ENCODE measurements at places on chromosomes 5 and 9.

- DNase-seq = no peak
Measured at GRCh38 chr9:1775230-1775629, 239.9 kb upstream of the SMARCA2 start.

GRCh38 chr9:89358985-89359384, 40.7 kb downstream of the SECISBP2 start:
- DNase-seq = no peak

DNA sequence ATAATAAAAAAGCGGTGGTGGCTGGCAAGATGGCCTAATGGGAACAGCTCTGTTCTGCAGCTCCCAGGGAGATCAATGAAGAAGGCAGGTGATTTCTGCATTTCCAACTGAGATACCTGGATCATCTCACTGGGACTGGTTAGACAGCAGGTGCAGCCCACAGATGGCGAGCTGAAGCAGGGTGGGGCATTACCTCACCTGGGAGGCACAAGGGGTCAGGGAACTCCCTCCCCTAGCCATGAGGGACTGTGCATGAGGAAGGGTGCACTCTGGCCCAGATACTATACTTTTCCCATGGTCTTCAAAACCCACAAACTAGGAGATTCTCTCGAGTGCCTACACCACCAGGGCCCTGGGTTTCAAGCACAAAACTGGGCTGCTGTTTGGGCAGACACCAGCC, 45.6 kb upstream of the PTGER4 start:
- no peak for DNase-seq

DNA sequence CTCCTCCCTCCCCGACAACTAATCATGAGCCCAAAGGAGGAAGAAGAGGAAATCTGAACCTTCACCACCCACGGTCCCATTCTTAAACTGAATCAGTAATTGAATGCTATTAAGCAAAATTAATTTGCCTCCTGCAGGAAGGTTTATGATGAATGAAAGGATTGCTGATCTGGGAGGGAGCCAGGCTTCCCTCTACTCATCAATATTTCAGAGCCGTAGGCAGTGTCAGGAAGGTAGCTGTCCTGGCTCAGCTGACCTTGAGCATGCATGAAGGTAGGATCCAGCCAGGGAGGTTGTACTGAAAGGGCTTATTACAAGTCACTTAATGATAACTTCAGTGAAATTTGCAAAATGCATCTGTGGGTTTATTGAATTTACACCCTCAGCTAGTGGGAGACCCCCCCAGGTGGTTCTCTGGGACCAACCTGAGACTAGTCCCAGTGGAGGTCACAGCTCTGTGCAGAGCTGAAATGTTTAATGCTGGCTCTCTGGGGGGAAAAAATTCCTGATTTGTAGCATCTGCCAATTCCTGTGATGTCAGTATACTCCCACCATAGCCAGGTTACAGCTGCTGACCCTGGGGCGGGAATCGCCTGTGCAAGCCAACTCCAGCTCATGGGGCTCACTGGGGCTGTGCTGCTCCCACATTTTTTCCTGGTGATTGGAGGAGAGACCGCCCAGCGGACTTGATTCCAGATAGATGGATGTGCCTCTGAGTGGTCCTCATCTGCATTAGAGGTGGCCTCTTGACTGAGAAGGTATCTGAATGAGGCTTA, 47.9 kb upstream of the NCS1 start:
- DNase-seq = no peak

DNA sequence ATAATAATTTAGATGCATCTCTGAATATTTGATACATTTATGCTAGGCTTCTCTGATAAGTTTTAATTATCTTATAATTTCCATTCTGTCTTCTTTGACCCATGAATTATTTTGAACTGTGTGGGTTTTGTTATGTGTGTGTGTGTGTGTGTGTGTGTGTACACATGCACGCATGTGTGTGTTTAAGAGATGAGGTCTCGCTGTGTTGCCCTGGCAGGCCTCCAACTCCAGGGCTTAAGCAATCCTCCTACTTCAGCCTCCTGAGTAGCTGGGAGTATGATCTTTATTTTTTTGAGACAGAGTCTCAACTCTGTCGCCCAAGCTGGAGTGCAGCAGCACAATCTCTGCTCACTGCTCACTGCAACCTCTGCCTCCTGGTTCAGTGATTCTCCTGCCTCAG, 75.4 kb downstream of the NDUFAF2 start:
- no peak for DNase-seq

- no peak for DNase-seq
Measured at GRCh38 chr5:143569722-143570567, 166.5 kb upstream of the NR3C1 start.

DNA sequence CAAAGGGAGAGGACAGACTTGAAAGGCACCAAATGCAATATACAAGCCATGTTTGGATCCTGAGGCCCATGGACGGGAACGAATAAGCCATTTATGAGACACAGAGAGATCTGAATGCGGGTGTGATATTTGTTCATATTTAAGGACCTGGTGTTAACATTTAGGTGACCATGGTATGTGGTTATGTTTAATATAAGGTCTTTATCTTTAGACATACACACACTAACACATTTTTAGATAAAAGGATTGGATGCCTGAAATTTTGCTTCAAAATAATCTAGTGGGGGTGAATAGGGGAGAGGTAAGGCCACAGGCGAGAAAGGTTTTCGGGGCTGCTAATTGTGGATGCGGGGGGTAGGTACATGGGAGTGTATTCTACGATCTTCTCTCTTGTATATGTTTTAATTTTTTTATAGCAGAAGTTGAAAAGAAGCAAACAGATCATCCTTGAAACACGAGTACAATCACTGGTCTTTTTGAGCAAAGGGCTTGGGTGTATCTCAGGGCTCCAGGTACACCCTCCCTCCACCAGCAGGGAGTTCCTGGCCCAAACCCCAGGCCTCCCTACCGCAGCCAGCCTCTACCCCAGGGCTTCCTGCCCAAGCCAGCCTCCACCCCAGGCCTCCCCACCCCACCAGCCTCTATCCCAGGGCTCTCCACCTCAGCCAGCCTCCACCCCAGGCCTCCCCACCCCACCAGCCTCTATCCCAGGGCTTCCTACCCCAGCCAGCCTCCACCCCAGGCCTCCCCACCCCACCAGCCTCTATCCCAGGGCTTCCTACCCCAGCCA, 12.2 kb downstream of the AKNA start:
- DNase-seq = no peak

GRCh38 chr5:150674341-150674821, 13.3 kb downstream of the MYOZ3 start:
- no peak for DNase-seq

DNA sequence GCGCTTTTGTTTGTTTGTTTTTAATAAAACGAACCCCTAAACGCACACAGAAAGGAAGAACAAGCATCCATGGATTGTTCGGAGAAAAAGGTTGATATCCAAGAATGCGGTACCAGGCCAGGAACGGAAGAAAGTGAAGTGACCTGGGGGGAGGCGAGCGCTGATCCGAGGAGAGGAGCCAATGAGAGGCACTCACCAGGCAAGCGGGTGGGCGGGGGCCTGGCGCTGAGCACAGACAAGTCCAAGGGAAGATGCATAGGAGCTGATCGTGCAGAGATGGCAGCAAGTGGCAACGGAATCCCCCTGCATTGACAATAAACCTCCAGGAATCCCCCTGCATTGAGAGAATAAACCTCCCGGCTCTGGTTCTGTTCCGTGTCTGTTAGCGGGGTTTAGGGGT, 8.4 kb downstream of the OBP2B start:
- no peak for DNase-seq

- no peak for DNase-seq
Measured at GRCh38 chr9:121786998-121787422, 135.6 kb downstream of the DAB2IP start.

DNA sequence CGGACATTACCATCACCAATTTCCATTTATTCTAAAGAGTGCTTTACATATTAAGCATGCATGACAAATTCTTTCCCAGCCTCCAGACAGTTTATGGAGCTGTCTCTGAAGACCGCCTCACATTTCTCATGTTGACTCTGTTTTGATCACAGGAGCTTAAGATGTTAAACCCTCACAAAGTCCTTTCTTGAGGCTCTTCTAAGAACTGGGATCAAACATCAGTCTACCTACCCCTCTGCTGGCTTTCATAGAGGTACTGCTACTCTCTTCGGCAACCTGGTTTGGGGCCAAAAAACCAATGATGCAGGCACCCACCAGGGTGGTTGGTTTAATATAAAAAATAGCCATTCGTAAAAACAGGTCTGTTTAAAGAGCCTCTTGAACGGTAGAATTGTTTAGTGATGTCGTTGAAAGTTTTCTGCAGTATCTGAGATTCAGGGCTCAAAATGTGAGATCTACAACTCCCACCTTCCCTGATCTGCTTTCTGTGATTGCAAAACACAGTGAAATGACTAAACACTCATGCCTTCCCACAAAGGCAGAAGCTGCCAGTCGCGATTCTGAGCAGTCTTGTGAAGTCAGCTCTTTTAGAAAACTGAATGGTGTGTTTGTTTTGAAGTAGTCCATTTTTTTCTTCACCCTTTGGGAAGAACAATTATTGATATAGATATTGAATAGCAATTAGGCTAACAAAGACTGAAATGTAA, 3.5 kb downstream of the RXFP3 start:
- no peak for DNase-seq

DNA sequence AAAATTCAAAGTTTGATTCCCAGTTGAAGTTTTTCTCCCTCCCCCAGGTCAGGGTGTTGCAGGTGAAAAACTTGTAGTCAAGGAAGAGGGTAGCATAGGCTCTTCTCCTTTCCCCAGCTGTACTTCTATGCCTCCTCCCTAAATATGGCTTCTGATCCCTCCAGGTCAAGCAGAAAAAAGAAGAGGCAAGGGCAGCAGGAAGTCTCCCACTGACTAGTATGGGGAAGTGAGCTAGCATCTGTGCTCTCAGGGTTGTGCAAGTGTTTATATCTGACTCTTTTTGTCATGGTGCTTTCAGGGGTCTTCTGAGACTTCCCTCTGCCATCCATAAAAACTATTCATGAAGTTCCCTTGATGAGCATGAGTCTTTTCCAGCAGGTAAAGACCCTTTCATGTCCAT, 76.0 kb downstream of the ATPSCKMT start:
- no peak for DNase-seq

GRCh38 chr9:126523611-126524111, 90.1 kb upstream of the LMX1B start:
- DNase-seq = peak; percentile 43

DNA sequence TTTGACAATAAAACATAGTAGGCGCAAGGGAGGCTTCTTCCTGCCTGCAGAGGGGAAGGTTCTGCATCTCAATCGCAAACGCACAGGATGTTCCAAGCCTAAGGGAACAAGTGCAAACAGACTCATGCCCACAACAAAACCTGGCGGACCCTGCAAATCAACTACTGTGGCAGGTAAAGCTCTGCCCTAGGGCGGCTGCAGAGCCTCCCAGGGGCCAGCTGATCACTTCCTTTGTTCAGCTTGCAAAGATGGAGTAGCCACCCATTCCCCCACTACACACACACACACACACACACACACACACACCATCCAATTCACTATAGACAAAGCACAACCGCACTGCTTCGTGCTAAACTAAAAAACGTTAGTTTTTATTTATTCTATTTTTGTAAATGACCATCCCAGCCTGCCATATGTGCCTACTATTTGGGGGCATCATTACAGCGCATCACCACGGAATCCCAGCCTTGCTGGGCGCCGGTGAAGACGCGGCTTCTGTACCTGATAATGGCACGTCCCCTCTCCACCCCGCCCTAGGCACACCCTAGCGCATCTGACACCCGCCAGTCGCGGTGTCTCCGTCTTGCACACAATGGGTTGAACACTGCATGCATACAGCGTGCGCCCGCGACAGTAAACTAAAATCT, 57.6 kb downstream of the DPYSL3 start:
- no peak for DNase-seq
